ENCODE measurements at places on chromosomes 1 and 21.

- no peak for DNase-seq
Observed at GRCh38 chr1:44293761-44294315, 61.2 kb downstream of the ERI3 start.

- DNase-seq: no peak
Observed at GRCh38 chr1:111463029-111463683, 10.6 kb upstream of the C1orf162 start.

- no peak for DNase-seq
Observed at GRCh38 chr1:153265457-153265856, 6.0 kb downstream of the LORICRIN start.

DNA sequence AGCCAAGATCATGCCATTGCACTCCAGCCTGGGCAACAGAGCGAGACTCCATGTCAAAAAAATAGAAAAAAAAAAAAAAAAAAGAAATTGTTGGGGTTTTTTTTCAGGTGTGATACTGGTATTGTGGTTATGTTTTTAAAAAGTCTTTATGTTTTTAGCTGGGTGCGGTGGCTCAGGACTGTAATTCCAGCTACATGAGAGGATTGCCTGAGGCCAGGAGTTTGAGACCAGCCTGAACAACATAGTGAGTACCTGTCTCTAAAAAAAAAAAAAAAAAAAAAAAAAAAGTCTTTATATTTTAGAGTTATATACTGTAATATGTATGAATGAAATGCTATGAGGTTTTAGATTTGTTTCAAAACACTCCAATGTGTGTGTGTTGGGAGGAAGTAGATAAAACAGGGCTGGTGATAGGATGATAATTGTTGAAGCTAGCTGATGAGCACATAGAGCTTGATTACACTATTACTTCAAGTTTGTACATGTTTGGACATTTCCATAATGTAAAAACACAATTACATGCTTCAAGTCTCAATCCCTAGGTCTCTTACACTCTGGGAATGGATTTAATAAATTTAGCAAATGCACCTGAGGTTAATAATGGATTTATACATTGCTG is 30.2 kb upstream of the ATP5PO start:
- DNase-seq: no peak

- DNase-seq: no peak
Observed at GRCh38 chr1:110872366-110872744, 593 bp upstream of the CD53 start.

- DNase-seq: no peak
Observed at GRCh38 chr1:52633291-52633754, 355 bp downstream of the SHISAL2A start.

All from amniotic stem cell (primary cell).